Fibroblast of lung (primary cell): ENCODE measurements at places on chromosomes 12 and 14. TPM values are rescaled to one million over a fixed set of nuclear protein-coding genes. Genes with fewer than 3 reads are reported as not detected.

GRCh38 chr12:31201382-31201781 lies 124.6 kb downstream of the SINHCAF start:
- no peak for DNase-seq

DNA sequence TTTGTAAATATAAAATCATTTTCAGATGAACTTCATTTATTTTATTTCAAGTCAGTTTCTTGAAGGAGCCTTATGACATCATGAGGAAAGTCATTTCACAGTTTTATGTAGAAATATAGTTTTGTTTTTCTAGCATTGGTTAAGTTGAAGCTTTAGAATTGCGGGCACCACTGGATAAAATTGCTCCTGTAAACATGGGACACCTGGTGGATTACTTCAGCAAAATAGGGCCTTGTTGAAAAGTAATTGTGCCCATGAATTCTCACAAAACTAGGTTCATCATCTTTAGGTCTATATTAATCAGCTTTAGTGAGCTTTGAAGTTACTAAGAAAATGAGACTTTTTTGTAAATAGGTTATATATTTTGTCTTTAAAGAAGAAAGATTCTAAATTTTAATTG lies 25.3 kb downstream of the CNTN1 start:
- no peak for DNase-seq

Gene NFATC4
- total RNA-seq = 33.1 and 59.9 TPM in 2 replicates

DNA sequence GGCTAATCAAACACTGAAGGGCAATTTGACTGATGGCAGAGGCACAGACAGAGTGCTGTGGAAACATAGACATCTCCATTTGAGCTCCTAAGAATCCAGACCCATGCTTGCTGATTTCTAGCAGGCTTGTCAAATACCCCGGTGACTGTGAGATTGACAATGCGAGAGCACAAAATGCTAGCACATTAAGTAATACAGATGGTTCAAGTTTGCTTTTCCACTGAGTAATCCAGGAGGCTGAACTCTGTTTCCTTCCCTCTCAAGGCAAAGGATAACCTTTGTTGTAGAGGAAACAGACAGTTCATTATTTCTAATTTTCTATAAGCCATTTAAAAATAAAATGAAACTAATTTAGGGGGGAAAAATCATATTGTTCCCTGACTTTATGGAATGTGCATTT lies 256.5 kb upstream of the CRY1 start:
- DNase-seq = no peak

Gene LRFN5
- 2.8 and 3.6 TPM in 2 replicates for total RNA-seq

Gene FAM90A1
- total RNA-seq = 0.26 and 0.33 TPM in 2 replicates

GRCh38 chr12:54364413-54364812 lies at the start of gene GPR84:
TSS of gene GPR84 (minus strand) at chr12:54364486. CDS start at chr12:54363851, 635 bp downstream.
- no peak for DNase-seq

Gene CBLN3
- 2.6 and 5.3 TPM in 2 replicates for total RNA-seq

DNA sequence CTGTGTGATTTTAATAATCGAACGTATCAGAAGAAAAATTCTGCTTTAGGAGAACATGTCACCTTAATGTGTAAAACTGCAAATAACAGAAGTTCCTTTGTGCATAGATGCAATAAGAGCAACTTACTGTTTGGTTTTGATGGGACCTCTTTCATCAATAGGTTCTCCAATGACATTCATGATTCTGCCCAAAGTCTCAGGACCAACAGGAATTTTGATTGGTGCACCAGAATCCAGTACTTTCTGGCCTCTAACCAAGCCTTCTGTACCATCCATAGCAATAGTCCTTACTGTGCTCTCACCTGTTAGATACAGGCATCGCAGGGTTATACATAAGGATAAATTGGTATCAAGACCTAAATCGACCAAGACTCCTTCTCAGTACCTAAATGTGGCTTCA lies 1.1 kb downstream of the ATP5F1B start:
- DNase-seq = peak; percentile 29

Gene PDE3A
- 0.17 and 0.26 TPM in 2 replicates for total RNA-seq

- DNase-seq = no peak
Measured at GRCh38 chr12:22691319-22691718, 66.3 kb downstream of the ETNK1 start.

Gene ASCL1
- not detected in 2 replicates for total RNA-seq

Gene GPR84
- total RNA-seq = not detected in 2 replicates

DNA sequence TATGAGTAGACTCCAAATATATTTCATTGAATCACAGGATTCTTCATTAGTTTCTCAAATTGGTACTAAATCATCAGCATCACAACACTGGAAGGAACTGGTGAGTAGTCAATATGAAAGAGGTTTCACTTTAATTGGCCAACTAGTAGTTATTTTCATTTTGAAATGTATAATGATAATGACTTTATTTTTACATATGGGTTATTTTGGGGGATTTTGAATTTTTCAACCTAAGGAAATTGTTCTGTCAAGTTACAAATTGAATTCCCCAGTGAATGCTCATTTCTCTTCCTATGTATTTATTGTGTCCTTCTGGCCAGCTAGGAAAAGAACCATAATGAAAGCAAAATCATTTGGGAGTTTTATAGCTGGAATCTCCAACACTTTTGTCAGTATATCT lies 174.2 kb upstream of the ATP2B1 start:
- no peak for DNase-seq

- no peak for DNase-seq
Measured at GRCh38 chr12:25249931-25250738, 594 bp downstream of the KRAS start.

Gene GUCY2C
- not detected in 2 replicates for total RNA-seq

DNA sequence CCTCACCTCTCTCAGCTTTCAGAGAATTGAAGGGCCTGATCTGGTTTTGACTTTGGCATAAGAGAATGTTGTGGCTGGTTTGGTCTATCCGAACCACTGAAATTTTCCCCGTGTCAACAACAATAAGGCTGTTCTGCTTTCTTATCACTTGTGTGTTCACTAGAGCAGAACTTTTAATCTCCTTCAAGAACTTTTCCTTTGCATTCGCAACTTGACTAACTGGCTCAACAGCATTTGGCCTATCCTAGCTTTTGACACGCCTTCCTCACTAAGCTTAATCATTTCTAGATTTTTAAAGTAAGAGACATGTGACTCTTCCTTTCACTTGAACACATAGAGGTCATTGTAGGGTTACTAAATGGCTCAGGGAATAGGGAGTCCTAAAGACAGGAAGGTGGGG lies 25.9 kb upstream of the EDDM3A start:
- no peak for DNase-seq

Gene CFAP251
- 3.9 and 7.9 TPM in 2 replicates for total RNA-seq

GRCh38 chr12:57340104-57340503 lies 89.1 kb upstream of the STAC3 start:
- DNase-seq = peak; percentile 75

GRCh38 chr14:89603938-89604480 lies 187.0 kb upstream of the FOXN3 start:
- no peak for DNase-seq

- peak; percentile 2 for DNase-seq
Measured at GRCh38 chr12:112938751-112939150, 477 bp downstream of the OAS3 start.

DNA sequence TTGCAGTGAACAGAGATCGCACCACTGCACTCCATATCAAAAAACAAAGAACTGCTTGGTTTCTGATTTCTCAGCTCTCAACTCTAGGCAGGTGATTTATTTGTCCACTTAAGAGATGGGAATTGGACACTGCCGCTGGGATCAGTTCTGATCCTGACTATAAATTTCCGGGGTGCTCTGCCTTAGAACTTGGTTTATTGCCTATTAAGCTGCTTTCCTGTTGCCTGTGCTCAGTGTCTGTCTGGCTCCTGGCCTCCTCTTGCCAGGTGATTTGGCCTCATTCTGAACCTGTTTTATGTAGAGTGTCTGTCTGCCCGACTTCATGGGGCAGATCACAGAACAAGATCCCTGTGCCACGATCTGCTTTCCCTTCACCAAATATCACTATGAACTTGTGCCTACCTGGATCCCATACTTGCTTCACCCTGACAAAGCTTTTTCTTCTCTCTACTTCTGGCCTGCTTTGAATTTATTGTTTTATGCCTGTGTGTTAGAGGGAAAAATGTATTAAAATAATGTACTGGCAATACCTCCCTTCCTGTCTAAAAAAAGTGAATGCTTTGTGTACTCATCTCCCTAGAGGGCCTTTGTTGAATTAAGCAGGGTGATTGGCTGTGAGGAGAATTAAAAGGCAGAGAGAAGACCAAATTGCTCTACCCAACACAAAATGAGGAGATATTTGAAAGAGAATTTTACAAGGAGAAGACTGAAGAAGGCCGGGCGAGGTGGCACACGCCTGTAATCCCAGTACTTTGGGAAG lies 27.6 kb downstream of the CDKN1B start:
- no peak for DNase-seq

- DNase-seq = no peak
Measured at GRCh38 chr14:75371297-75371696, 56.5 kb upstream of the JDP2 start.

- DNase-seq = no peak
Measured at GRCh38 chr12:61713121-61713520, 547.1 kb upstream of the USP15 start.

Gene TAS2R50
- 1.3 and 2.3 TPM in 2 replicates for total RNA-seq

GRCh38 chr12:127293507-127294310 lies 973.3 kb upstream of the TMEM132C start:
- DNase-seq = peak; percentile 18

Gene NID2
- total RNA-seq = 93.7 and 181 TPM in 2 replicates

DNA sequence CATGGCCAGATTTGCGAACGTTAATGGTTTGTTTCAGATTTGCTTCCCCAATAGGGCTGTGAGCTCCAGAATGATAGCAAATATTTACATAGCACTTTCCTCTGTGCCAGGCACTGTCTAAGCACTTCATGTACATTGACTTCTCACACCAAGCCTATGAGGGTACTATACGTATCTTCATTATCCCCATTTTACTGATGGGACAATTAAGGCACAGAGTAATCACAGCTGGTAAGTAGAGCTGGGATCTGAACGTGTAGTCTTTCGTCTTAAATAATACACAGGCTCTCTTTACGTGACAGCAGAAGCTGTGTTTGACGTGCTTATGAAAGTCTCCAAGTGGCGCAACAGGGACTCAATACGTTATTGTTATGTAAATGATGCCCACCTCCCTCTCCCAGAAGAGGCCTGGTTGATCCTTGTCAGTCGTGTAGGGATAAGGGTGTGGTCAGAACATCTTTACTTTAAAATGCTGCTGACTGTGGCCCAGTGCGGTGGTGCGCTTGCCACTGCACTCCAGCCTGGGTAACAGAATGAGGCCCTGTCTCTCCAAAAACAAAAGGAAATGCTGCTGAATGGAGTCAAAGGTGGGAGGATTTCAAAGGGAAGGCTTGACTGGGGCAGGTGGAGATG lies 66.3 kb upstream of the TCL1B start:
- no peak for DNase-seq

DNA sequence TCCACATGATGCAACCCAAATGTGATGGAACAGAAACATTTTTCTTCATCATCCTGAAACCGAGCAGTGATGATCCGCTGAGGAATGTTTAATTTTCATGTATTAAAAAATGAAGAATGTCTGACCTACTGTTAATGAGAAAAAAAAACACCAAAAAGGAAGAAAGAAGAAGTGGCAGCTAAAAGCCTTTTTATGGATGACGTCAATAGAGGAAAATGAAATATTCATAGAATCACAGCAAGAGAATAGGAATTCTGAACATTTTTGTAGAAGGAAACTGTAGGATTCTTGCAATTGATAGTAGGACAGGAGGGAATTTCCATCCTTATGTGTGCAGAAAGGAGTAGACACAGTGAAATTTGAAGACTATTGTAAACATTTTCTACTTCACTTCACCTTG lies 112.9 kb downstream of the PRKCH start:
- no peak for DNase-seq

GRCh38 chr14:34722723-34723545 lies 8.5 kb upstream of the CFL2 start:
- DNase-seq = peak; percentile 73

DNA sequence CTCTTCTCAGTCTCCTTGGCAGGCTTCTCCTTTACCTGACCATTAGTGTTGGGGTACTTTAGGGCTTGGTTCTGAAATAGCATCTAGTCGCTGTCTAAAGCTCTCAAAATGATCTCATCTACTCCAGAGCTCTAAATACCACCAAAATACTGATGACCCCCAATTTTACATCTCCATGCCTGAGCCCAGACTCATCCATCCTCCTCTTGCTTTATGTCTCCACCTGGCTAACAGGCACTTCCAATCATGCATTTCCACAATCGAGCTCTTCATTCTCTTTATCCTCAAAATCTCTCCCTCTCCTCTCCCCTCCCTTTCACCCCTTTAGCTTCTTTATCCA lies 40.5 kb upstream of the PTGR2 start:
- DNase-seq = no peak

DNA sequence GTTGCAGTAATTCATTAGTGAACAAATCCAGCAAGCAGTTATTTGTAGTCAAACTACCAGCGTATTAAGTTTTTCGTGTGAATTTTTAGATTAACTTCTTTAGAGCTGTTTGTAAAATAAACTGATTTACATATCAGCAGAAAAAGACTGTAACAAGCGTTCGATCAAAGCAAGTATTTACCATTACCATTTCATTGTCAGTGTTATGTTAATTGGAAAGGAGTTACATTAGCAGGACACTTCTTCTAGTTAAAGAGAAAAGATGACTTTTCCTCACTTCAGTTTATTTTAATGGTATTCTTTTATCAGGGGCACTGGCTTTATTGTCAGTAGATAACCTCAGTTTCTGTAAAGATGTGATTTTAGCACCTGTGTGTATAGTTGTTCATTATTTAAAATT lies 151.1 kb upstream of the AEBP2 start:
- no peak for DNase-seq

Gene RPL36AL
- 281 and 528 TPM in 2 replicates for total RNA-seq

DNA sequence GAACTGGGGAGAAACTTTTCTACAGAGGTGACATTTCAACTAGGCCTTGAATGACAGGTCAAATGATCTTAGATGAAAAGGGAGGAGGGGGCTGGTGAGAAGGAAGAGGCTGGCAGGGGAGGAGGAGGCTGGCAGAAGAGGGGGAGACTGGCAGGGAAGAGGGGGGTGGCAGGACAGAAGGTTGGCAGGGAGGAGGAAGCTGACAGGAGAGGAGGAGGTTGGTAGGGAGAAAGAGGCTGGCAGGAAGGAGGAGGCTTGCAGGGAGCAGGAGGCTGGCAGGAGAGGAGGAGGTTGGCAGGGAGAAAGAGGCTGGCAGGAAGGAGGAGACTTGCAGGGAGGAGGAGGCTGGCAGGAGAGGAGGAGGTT lies 63.4 kb upstream of the PPP4R3A start:
- DNase-seq = no peak

Gene BEST3
- total RNA-seq = not detected in 2 replicates

Gene SLC6A15
- 0.77 and 0.99 TPM in 2 replicates for total RNA-seq

- DNase-seq = no peak
Measured at GRCh38 chr12:88958946-88959345, 378.7 kb upstream of the KITLG start.

- peak; percentile 85 for DNase-seq
Measured at GRCh38 chr12:84874125-84874824, 38.3 kb downstream of the SLC6A15 start.
